ENCODE measurements at places on chromosomes 3 and 15.

DNA sequence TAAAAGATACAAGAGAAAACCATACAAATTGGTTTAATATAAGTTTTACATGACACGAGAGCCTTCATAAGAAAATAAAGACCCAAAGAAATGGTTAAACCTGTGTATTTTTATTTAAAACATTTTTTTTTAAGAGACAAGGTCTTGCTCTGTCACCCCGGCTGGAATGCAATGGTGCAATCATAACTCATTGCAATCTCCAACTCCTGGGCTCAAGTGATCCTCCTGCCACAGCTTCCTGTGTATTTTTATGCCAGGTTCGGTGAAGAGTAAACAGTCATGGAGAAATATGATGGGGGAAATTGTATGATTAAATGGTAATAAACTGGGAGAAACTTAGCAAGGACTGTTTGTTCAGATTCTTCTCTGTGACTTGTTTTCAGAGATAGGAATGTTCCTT, 441.0 kb downstream of the TUSC7 start:
- DNase-seq: no peak

DNA sequence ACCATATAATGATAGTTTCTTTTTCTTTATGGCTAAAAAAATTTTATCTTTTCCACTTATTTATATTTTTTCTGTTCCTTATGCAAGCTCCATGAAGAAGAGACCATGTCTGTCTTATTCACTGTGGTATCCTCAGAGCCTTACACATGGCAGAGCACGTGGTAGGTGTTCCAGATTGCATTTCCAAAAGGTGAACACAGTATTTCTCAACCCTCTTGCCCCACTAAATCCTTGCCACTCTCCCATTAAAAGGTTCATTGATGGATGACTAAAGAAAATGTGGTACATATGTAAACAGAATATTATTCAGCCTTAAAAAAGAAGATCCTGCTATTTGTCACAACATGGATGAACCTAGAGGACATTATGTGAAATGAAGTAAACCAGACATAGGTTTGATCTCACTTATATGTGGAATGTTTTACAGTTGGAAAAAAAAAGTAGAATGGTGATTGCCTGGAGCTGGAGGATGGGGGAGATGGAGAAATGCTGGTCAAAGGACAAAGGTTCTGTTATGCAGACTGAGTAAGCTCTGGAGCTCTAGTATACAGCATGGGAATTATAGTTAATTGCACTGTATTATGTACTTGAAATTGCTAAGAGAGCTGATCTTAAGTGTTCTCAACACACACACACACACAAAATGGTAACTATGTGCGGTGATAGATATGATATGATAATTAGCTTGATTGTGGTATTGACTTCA, 266.7 kb downstream of the CNTN3 start:
- DNase-seq: no peak

DNA sequence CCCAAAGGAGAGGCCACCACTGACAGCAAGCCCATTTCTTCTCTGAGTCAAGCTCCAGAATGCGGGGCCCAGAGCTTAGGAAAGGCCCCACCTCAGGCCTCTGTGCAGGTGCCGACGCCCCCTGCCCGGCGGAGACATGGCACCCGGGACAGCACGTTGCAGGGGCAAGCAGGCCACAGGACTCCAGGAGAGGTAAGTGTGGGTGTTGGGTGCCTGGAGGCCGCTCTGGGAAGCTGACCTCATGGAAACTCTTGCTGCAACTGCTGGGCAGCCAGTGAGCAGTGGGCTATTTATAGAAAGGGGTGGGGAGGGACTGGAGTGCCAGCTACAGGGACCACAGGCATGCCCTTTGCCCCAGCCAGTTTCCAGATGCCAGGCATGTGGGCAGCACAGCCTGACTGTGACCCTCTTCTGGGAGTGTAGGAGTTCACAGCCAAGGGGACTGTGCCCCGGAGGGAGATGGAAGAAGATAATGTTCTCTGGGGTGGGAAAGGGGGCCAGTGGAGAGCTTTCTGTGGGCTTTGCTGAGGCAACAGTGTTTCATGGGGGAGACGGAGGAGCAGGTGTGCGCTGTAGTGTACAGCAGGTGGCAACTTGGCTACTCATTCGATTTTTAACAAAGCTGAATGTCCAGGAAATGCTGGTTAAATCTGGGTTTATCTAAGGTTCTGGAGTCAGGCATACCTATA, 23.7 kb downstream of the ALPK3 start:
- DNase-seq: peak; percentile 71

GRCh38 chr3:12002912-12003311, 1.3 kb upstream of the SYN2 start:
- DNase-seq: no peak

DNA sequence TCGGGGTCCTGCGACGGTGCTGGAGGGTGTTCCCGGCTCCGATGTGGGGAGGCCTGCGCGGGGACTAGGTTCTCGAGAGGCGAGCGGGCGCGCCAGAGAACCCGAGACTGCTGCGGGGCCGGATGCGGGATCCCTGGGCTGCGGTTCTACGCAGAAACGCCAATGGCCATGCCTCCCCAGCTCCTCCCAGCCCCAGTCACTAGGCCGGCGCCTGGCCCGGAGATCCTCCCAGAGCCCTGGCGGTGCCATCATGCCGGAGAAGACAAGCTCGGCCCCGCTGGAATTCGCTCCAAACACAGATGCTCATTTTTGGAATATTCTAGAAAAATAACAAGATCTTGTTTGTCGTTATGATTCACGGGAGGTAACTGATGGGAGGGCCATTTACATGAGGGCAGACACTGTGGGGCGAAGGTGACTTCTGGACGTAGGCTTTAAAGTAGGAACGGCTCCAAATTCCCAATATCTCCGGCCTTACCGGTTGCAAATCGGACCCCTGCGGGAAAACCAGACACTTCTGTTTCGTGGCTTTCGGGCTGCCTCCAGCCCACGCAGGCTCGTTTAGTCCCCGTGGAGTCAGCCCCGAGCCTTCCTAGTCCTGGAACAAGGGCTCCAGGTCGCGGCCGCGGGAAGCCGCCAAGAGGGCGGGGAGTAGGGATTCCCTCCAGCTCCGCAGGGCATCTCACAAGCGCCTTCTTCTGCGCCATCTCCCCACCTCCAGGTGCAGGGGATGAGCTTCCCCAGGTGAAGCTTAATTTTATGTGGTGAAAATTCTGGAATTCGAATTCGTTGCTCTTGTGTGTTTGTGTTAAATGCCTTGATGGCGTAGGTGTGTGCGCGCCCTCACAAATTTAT, 74.8 kb upstream of the POLG start:
- no peak for DNase-seq

DNA sequence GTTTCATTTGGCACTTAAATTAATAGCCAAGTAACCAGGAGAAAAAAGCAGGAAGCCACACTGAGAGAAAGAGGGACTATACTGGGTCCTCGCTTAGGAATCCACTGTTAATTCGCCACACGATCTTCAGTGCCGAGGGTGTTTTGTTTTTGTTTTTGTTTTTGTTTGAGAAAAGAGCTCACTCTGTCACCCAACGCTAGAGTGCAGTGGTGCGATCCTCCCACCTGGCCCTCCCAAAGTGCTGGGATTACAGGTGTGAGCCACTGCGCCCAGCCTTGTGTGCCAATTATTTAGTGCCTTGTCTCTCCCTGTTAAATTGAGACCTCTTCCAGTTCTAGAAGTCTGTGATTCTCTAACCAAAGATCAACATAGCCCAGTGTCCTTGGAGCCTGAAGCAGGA, 53.8 kb upstream of the TPM1 start:
- DNase-seq: no peak

- no peak for DNase-seq
These were observed 104.6 kb upstream of the SELENOK start for GRCh38 chr3:53996141-53996874.

- no peak for DNase-seq
These were observed 142.6 kb upstream of the PROK2 start for GRCh38 chr3:71927505-71928066.

- DNase-seq: no peak
These were observed 54.2 kb upstream of the ACAD9 start for GRCh38 chr3:128825117-128825725.

DNA sequence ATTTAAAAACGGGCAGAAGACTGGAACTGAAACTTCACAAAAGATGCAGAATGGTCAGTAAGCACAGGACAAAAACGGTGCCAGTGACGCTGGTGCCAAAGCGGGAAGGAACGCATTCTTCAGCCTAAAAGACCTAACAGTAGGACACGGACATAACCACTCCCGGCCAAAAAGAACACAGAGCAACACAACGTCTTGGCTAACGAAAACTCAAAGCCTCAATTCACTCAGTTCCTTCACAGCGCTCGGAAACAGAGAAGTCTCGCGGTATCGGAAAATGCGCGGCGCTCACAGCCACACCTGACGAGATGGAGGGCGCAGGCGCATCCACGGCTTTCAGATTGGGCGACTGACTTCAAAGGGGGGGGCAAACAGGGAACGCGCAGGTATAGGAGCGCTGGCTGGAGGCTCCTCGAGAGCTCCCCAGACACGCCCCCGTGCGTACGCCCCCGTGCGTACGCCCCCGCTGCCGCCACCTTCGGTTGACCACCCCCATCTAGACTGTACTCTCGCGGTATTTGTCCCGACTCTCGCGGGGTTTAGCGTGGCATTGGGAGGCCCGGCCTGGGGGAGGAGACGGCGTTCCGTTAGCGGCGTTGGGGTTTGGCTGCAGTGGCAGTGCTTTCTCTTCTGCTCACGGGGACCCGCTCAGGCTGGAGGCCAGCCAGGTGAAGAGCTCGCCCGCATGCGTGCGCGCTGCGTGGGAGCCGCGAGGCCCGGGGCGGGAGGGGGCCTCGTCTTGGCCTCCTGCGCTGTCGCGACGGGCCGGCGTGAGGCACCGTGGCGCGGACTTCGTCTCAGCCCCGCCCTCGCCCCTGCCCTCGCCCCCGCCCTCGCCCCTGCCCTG, at the start of gene NKTR:
Gene NKTR (plus strand): TSS at position 576 of the 847 bp plus-strand sequence. CDS start 321 bp downstream, outside the sequence.
- peak; percentile 98 for DNase-seq
